Stimulated activated CD4-positive, alpha-beta T cell treated with anti-CD3 and anti-CD28 coated beads, Interleukin-4, amount 100 ng/mL, for 48 hours (primary cell): ENCODE measurements at places on chromosomes 6 and 20.

GRCh38 chr6:87182321-87182720 lies 27.0 kb downstream of the ZNF292 start:
- no peak for DNase-seq

DNA sequence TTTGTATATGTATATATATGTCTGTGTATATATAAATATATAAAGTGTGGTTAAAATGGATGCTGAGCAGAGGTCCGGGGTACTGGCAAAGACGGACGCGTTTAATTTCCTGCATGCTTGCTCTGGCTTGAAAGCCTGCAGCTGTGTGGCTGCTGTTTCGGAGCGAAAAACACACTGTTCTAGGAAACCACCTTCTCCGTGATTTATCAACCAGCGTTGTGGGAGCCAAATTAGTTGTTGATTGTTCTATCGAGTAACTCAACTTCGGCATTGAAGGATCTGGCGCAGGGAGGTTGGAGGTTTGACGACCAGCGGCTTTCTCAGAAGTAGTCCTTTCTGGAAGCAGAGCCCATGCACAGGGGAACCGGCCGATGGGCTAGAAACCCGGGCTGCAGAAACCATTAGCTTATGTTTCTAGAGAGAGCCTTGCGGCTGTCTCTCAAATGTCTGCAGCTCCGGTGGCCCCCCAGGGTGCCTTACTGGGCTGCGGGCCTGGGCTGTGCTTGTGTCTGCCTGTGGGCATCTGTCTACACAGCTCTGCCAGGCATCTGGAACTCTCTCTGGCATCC lies 81.8 kb downstream of the EDN3 start:
- DNase-seq = no peak

DNA sequence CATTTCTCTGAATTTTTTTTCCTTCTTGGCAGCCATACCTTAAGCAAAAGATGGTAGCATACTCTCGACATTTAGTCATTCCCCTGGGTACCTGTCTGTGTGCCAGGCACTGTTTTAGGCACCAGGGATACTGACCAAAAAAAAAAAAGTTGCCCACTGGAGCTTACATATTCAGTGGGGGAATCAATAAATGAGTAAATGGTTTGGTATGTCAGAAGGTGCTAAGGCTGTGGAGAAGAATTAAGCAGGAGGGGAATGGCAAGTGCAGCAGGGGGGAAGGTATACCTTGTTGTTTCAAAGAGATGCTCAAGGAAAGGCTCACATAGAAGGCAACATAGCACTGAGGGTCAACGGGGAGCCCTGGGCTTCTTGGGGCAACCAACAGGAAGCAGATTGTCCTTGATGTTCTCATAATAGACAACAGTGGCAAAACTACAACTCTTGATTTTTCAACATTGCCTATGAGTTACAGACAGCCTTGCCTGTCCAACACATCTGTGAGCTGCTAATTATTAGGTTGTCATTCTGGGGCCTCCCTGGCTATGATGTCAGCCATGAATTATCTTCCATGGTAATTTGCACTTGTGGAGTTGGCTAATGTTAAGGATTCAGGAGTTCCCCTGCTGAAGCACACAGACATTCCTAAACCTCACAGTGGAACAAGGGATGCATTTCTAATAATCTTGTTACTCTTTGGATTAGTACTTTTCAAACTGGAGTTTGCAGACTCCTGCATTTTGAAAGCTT lies 19.6 kb downstream of the NT5E start:
- no peak for DNase-seq

DNA sequence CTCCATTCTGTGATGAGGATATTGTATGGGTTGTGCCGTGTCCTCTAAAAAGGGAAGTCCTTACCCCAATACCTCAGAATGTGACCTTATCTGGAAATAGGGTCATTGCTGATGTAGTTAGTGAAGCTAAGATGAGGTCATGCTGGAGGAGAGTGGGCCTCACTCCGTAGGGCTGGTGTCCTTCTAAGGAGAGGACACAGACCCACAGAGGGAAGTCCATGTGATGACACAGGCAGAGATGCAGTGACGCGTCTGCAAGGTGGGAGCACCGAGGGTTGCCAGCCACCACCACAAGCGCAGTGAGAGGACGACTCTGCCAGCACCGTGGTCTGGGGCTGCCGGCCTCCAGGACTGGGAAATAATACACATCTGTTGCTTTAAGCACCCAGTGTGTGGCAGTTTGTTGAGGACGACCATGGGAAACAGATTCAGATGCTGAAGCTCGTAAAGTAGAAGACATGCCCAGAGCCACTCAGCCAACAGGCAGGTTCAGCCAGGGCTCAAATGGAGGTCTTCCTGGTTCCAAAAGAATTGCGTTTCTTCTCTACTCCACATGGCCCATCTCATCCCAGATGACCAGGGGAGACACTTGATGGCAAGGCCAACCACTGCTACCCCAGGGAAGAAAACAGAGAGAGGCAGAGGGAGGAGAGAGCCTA lies 59.2 kb upstream of the DUSP22 start:
- DNase-seq = no peak

DNA sequence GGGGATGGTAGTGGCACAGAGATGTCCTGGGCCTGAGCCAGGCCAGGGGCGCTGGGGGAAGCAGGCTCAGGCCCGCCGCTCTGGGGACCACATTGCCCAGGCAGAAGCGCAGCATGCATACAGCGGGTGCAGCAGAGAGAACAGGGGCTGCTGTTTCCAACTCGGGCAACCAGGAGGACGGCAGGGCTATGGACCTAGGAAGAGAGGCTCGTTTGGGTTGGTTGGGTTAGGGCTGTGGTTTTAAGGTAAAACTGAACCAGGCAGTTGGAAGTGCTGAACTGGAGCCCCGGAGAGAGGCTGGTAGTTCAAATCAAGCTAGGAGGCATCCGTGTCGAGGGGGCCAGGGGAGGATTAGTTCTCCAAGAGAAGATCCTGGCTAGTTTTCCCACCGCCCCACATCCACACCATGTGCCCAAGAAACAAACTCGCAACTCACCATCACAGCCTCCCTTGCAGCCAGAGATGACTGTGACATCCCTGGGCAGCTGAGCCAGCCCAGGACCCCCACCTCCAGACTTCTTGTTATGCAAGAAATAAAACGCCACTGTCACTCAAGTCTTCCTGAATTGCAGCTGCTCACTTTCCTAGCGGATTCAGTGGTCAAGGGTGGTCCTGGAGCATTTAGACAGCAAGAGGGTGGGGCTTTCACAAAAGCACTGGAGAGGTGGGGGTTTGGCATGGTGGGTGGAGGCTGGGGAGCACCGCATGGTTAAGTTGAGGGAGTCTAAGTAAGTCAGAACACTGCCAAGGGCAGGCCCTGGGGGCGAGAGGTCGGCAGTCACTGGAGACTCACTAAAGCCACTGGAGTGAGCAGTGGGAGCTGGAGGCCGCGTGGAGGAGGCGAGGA lies 161.2 kb downstream of the GRM4 start:
- no peak for DNase-seq

DNA sequence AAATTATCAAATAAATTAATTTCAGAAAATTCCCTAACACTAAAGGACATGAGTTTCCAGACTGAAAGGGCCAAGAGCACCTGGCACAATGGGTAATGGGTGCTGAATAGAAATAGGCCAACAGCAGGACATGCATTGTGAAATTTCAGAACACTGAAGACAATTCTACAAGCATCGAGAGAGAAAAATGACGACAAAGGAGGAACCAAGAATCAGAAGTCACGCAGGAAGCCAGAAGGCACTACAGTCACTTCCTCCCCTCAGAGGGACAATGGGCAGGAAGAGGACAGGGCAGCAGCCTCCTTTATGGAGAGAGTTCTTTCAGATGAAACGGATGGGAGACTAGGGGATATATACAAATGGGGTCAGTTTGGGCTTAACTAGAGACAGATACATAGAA lies 29.6 kb downstream of the PCNA start:
- no peak for DNase-seq

DNA sequence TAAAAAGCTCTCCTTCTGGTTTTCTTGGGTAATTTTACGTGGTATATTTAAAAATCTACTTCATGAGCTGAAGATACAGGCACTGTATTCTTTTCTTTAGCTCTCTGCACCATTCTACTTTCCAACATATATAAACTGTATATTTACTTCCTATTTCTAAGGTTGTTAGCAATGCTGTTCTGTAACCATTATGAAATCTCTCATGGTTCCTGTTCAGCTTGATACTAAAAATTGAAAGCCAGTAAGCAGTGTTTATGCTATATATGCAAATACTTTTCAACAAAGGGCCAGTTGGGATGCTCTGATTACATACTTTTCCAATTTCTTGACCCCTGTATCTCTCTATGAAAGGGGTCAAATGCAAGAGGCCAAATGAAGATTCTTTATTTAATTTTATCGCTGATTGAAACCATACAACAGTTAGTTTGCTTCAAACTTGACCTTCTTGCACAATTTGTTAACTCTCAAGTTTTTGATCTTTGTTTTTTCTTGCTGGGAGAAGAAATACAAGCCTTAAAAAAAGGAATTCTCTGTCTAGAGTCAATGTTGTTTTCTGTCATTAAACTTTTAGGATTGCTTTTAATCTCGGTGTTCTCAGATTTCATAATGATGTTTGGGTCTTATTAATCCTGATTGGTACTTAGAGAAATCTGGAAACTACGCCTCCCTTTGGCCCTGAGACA lies 223.2 kb downstream of the PRL start:
- no peak for DNase-seq

DNA sequence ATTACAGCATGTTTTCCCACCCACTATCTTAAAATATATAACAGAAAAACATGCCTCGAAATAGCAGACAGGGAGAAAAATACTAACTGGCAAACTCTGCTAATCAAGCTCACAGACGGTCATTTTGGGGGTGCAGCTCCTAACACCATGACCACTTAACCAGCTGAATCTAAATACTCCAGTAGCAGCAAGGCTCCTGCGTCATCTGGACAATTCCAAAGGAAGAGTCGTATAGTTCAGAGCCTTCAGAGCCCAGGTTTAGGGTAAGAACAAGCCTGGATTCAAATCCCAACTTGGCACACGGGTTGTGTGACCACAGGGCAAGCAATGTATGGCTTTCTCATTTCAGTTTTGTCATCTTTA lies 81.3 kb upstream of the COL21A1 start:
- no peak for DNase-seq

GRCh38 chr6:25560865-25561264 lies 91.2 kb upstream of the SCGN start:
- no peak for DNase-seq

DNA sequence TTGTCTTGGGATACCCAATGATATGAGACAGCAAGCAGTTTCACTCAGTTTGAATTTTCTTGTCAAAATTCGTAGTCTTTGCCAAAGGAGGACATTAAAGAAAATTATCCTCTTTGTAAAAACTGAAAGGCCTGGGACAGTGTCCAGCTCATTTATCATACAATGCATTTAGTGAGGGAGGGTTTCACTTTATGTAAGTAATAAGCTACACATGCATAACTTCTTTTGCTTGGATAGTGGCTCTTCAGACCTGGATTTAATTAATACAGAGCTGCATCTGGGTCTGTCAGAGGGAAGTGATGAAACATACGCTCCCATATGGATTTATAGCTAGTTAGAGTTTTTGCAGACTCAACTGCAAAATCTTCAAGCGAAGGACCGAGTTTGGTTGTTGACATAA lies 175.6 kb downstream of the PHACTR1 start:
- no peak for DNase-seq

GRCh38 chr6:35663447-35664235 lies 25.1 kb downstream of the FKBP5 start:
- DNase-seq = no peak

DNA sequence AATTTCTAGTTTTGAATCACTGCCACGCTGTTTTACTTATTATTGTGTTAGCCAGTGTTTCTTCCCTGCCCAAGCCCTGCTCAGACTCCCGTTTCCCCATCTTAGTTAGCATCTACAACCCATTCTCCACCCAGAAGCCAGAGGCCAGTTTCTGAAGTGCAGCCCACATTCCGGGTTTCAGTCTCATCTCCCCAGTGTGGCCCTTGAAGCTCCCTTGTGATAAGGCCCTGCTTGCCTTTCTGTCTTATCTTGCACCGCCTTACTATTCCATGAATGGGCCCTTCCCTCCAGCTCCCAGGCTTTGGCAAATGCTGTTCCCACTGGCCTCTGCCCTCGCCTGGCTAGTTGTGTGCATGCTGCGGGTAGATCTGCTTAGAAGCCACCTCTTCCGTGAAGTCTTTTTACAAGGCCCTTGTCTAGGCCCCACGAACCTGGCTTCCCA lies 41.1 kb downstream of the TOX2 start:
- peak; percentile 13 for DNase-seq

GRCh38 chr6:162713974-162714780 lies 13.4 kb downstream of the PRKN start:
- DNase-seq = no peak
